ENCODE measurements at places on chromosomes 1 and 21.
A peak's percentile ranks its signal among the peaks of the same experiment; 100 is the strongest.

- DNase-seq: no peak
These were observed 62.9 kb downstream of the CLSTN1 start for GRCh38 chr1:9760824-9761223.

DNA sequence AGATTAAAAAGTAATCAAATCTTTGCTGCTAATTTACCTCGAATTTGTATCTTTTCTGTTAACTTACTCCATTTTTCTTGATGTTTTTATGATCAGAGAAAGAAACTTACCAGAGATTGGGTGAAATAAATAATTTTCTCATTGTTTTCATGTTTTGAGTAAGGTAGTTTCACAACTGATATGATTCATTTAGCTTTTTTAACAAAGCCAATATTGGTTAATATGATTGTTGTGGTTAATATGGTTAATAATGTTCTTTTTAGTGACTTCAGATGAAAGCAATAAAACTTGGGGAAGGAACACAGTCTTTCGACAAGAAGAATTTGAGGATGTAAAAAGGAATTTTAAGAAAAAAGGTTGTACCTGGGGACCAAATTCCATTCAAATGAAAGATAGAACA lies 48.1 kb downstream of the MAP3K21 start:
- no peak for DNase-seq

GRCh38 chr1:241396747-241397681 lies 40.0 kb upstream of the RGS7 start:
- no peak for DNase-seq

- DNase-seq: no peak
These were observed 64.8 kb upstream of the PTCH2 start for GRCh38 chr1:44907893-44908292.

DNA sequence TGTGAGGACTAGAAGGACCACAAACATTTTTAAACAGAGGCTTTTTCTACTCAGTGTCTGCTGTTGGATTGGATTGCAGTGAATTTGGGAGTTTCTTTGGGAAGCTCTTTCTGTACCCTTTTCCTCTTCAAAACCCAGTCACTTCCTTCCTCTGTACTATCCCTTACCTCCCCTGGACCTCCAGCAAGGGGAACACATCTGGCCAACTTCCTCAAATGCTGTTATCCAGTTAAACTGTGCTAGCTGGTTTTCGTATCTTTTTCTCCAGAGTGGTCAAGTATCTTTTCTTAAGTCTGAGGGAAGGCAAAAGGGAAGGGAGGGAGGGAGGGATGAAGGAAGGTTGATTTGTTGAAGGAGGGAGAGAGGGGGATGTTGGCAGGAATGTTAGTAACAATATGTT lies 99.2 kb upstream of the TNR start:
- no peak for DNase-seq

DNA sequence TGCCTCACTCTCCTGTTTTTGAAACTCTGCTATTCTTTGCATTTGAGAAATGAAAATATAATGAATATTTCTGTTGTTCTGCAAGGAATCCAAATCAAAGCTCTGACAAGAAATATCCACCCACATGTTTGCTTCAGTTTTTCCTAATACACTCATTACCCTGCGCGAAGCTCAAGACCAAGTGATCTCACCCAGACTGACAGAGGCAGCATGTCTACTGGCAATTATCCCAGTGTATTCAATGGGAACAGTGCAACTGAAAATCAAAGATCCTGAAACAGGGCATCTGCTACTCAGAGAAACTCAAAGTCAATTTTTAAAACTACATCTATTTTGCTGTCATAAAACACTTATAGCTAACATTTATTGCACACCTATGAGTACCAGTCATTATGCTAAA lies 321.0 kb upstream of the LRRC7 start:
- peak; percentile 5 for DNase-seq

DNA sequence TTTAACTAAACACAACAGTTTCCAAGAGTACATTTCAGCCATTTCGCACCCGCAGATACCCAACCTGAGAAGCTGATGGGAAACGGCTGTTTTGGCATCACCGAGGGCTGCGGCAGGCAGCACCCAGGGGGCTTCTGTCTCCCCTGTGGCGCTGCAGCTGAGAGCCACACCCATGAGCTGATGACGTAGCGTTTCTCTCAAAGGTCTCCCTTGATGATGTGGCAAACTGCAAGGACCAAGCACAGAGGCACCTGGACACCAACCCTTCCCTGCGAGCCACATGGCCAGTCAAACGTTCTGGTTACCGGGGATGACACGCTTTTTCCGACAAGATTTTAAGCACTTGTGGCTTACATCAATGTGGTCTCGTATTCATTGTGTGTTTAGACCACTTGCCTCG lies 150.8 kb upstream of the ERG start:
- no peak for DNase-seq

GRCh38 chr1:204499511-204500468 lies 5.2 kb upstream of the PIK3C2B start:
- no peak for DNase-seq

DNA sequence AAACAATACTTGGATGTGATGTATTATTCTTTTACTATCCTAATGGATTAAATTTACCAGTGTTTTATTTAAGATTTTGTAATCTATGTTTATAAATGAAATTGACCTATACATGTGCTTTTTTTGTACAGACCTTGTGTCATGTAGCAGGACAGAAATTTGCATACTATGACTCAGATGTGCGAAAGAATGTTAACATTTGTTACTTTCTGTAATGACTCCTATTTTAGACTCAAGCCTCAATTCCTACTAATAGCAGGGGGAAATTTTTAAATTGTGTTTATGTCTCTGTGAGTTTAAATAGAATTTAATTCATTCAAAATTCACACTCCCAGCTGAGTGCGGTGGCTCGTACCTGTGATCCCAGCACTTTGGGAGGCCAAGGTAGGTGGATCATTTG lies 21.8 kb upstream of the RIMKLA start:
- DNase-seq: no peak

DNA sequence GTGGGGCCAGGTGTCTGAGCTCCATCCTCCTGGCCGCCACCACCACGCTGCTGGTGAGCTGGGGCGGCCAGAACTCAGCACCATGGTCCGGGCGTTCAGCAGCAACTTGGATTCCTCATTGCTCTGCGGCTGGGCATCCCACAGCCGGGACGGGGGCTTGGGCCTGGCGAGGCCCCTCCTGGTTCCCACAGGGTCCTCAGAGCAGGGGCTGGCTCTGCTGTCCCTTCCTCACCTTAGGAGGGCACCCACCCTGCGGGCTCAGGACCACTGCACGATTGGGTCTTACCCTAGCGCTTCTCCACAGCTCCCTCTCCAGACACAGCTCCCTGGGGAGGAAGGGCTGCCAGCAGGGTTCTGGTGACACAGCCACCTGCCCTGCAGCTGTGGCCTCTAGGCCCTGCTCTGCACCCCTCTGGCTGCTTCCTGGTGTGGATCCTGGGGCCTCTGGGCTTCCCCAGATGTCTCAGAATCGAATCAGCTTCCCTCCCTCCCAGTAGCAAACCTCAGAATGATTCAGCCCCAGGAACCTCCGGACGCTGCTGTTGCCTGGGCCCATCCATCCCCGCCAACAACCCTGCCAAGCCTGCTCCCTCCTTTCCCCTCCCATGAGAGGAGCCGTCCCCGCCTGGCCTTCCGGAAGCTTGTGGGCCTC lies 25.0 kb downstream of the CRYAA start:
- no peak for DNase-seq

DNA sequence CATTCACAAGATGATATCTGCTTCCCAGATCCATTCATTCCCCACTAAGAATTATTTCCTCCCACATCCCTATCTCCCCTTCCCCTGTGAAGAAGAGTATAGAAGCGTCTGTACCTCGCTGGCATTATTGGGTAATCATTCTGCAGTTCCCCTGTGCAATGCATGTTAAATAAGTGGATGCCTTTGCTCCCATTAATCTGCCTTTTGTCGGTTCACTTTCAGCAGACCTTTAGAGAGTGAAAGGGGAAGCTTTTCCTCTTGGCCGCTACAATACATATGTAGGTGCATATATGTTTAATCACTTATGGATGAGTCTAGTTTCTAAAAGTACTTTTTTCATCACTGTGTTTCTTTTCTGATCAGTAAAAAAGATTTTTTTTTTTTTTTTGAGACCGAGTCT lies 7.0 kb downstream of the CLCN6 start:
- DNase-seq: no peak

DNA sequence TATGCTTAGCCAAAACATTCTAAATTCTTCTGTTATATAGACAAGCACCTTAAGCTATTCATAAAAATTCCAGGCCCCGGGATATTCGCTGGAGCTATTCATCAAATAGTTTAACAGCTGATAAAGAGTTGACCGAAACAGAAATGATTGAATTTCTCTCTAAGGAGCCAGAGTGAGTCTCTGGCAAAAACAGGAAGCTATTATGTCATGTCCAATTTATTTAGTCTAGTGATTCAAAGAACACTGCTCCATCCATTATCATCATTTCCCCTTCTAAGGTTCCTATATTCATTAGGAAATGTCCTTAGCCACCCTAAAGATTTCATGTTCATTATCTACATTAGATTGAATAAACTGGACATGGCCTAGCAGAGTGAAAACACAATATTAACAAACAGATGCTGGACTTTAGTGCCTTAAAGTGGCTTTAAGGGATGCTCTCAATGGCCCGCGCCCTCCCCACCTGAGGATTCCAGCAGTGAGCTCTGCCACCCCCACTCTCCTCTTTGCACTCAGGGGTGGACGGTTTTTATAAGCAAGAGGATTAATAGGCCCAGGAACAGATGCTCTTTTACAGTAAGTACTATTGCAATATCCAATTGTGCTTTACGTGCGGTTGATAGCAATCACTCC lies 122.1 kb upstream of the RGS1 start:
- DNase-seq: no peak

GRCh38 chr1:231584117-231584516 lies 42.5 kb upstream of the DISC1 start:
- peak; percentile 28 for DNase-seq

DNA sequence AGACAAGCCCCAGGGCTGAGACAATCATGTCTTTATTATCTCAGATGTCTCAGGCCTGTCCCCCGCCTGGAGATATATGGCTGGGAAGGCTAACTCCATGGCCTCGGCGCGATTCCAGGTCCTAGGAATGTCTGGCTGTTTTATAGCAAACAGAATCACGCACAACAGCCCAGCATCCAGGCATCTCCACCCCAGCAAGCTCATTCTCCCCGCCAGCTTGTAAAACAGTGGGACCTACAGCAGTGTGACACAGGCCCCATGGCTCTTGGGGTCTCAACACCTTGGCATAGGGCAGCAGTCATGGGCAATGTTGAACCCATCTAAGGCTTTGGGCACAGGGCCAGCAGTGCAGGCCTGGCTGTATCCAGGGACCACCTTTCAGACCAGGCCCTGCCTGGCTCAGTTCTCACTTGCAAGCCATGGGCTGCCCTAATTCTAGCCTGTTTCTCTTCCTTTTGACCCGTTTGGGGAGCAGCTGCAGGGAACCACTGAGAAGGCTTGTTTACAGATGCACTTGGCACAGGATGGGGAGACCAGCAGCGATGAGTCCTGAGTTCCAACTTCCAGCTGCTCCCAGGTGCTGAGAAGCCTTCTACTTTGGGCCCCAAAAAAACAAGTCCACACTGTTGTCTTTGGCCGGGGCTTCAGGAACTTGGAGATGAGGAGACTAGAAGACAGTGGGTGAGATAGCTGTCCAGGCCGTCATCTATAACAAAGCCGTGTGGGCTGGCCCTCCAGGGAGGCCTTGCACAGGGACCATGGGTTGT lies 34.4 kb downstream of the WNT4 start:
- DNase-seq: no peak

GRCh38 chr1:210755991-210756659 lies 377.8 kb downstream of the KCNH1 start:
- DNase-seq: no peak

DNA sequence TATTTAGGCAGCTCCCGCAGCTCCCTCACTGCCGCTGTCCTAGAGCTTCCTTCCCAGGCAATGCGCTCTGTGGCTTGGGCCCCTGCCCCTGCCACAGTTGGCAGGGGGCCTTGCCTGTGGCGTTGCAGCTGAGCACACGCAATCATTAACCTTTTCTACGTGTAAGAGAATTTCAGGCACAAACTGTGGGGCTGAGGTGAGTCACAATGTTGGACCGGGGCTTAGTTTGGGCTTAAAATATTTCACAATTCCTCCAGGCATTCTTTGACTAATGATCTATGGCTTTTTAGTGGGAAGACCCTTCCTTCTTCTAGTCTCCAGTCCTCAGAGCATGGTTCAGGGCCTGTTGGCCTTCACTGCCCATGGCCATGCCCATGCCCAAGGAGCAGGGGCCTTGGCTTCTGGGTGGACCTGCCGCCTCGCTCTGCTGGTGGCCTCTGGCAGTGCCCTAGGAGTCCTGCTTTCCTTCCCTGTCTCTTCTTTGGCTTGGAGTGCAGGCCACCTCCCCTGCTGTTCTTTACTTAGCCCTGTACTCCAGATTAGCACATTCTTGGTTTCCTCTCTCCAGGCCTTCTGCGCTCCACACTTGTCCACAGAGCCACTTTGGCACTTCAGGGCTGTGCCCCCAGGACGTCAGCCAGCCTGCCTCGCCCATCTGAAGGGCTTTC lies 39.2 kb downstream of the MAPKAPK2 start:
- DNase-seq: no peak

DNA sequence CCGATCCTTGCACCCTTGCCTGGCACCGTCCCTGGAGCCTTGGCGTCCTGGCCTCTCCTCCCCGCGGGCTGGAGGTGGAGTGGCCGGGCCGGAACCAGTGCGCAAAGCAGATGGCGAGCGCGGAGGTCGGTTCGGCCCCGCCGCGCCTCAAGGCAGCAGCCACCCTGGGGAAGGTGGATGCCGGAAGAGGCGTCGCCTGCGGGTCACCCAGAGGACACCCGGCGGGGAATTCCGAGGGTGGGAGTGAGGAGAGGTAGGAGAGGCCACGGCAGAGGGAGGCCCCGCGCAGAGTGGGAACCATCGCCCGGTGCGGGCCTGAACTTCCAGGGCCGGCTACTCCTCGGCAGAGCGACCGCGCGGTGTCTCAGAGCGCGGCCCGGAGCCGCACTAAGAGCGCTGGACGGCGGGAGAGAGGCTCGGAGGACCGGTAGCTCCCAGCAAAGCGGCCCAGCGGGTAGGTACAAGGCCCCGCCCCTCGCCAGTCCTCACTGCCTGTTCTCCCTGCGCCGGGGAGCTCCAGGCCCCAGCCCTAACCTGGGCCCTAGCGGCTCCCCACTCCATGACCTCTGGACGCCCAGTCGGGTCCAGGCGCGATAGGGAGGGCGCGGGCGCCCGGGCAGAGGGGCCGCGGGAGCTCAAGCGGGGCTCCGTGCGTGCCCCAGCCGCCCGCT lies at the start of gene RNF207:
RNF207 (plus strand) TSS at position 271 of the 671 bp plus-strand sequence. CDS start 417 bp downstream, outside the sequence.
- DNase-seq: no peak

DNA sequence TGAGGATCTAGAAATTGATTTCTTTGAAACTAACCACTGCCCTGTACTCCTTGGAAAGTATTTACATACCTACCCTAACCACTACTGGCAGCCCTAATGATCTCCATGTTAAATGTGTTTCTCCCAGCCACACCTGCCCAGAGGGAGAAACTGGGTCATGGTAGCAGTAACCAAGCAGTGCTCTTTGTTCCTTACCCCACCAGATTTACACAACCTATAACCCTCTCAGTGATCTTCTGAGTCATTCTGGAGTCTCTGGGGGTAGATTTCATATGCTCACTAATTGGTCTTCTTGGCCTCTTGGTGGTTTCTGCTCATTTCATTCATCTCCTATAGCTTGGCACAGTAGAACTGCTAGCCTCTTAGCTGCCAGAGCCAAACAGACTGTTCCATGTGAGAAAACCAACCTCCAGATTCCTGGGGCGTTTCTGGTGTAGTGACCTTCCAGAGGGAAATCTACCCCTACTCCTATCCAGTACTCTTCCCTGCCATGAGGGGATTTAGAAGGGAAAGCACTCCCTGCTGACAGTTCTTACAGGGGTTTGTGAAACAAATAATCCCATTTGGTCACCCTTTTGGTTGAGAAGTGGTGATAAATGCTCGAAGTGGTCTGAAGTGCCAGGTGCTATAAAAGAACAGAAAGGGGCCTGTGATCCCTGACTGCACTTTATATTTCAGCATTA lies 36.2 kb upstream of the LRIG2 start:
- DNase-seq: no peak

All from midbrain (tissue), 1 donor.